Mucosa of descending colon (tissue), 3 donors: ENCODE measurements at places on chromosomes 1 and 21.

GRCh38 chr21:21624674-21625073 is 626.5 kb downstream of the NCAM2 start:
- no peak for DNase-seq

DNA sequence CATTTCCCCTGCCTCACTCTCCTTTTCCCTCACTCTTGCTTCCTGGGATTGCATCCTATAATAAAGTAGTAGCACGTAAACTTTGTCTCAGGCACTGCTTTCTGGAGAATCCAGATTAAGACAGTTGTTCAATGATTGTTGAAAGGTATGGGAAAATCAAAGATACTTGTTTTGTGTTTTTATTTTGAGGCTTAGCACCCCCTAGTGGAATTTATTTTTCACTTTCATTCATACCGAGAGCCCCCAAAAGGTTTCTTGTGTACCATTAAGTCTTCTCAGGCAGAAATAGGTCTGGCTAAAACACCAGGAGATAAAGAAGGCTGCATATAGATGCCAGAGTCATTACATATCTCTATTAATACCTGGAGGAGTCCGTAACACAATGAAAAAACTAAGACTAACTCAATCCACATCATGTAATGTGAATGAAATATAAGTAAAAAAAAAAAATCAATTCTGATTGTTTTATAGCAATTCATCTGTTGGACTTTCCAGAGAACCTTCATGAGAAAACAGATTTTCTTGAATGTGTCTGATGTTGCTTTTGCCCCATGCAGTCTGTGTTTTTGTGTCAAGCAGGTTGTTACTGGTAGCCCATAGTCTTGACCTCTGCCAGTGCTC is 103.5 kb downstream of the RPE65 start:
- DNase-seq, result no peak

DNA sequence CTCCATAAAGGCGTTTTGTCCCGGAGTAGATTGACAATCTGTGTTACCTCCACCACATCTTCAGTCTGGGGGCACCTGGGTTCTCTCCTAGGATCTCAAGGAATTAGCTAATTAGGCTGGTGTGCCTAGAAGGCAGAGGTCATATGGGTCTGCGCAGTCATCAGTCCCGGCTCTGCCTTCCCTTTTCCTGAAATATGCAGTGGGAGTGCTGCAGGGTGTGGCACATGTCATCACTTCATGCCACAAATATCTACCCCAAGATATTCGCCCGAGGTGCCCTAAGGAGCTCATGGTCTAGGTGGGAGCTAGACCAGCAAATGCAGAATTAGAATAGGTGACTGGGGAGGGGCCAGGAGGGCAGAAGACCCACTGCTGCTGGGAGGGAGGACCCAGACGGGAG is 42.9 kb downstream of the ACTL8 start:
- DNase-seq, result no peak

DNA sequence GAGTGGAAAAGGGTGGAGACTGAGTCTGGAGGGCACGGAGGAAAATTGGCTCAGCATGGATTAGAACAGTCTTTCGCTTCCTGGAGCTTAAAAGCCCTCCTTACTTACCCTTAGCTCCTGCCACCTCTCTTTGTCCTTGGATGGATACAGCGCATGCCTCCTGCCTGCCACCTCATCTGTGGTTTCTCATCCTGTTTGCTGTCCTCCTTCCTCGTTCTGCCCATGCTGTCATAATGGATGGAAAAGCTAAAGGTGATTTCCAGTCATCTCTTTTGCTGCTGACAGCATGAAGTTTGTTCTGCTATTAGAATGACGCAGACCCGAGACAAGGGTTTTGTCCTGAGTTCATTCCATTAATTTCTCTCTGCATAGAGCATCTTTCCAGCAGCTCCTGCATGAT is 425.9 kb downstream of the KIF26B start:
- DNase-seq, result no peak

GRCh38 chr1:63326473-63327380 is 4.4 kb downstream of the FOXD3 start:
- no peak for DNase-seq

DNA sequence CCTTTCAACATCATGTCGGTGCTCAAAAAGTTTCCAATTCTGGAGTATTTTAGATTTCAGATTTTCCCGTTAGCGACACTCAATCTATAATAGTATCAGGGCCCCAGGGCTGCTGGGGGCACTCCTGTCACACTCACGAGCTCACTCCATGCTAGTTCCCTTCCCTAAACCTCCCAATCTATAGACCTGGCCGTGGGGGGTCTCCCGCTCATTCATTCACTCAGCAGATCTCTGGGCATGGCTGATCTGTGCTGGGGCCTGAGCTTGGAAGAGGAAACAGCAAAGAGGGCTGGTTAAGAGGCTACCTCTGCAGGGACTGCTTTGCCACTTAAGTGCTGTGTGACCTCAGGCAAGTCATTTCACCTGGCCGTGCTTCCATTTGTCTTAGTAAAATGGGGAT is 46.8 kb upstream of the LAPTM5 start:
- no peak for DNase-seq

DNA sequence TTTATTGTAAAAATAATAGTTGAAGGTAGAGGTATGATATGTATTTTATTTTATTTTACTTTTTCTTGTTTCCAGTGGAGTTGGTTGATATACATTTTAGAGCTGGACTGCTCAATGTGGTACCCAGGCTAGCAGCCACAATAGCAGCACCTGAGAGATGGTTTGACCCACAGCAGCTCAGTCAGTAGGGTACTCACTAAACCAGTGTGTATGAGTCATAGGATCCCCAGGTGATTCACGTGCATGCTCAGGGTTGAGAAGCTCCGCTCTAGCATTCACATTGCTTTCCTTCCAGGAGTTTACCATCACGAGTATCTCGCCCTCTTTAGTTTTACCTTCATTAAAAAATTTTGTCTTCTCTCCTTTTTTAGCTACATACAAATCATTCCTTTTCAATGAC is 96.0 kb upstream of the PAXBP1 start:
- no peak for DNase-seq

GRCh38 chr1:25685938-25686665 is 69.5 kb downstream of the MAN1C1 start:
- DNase-seq, result no peak

- no peak for DNase-seq
Measured at GRCh38 chr1:10857687-10858086, 61.2 kb upstream of the CASZ1 start.
